Mammary epithelial cell (primary cell): ENCODE measurements at places on chromosomes 2 and 18. TPM values are rescaled to one million over a fixed set of nuclear protein-coding genes. Genes with fewer than 3 reads are reported as not detected.

The CFAP221 gene
- not detected for total RNA-seq

The DPP10 gene
- total RNA-seq: 0.17 TPM

The STK36 gene
- total RNA-seq: 24.7 and 26.4 TPM in 2 replicates

The IFT172 gene
- 8.8 and 12.1 TPM in 2 replicates for total RNA-seq

The SPC25 gene
- 2.3 and 13.2 TPM in 2 replicates for total RNA-seq

The CRYGD gene
- not detected for total RNA-seq

The TRPM8 gene
- total RNA-seq: under 0.01 TPM

The PDCL3 gene
- total RNA-seq: 24.5 and 25.7 TPM in 2 replicates

The SERPINB12 gene
- not detected in 2 replicates for total RNA-seq

The SCYGR4 gene
- total RNA-seq: not detected in 2 replicates

The RGPD8 gene
- 16.7 TPM for total RNA-seq

The AOX1 gene
- total RNA-seq: 54.9 and 79.3 TPM in 2 replicates

The SPR gene
- total RNA-seq: 17.4 and 25.1 TPM in 2 replicates

The SIX3 gene
- not detected for total RNA-seq

The ARHGEF33 gene
- 0.33 TPM for total RNA-seq

The OSR1 gene
- total RNA-seq: 37.8 TPM

The B3GNT7 gene
- total RNA-seq: 7.3 TPM

The CHRNA1 gene
- not detected for total RNA-seq

The POTEE gene
- 0.19 and 0.26 TPM in 2 replicates for total RNA-seq

The ABCG5 gene
- total RNA-seq: not detected in 2 replicates

The BOK gene
- total RNA-seq: 38.5 TPM

The METTL4 gene
- 14.5 and 18.3 TPM in 2 replicates for total RNA-seq

The LRRTM4 gene
- not detected for total RNA-seq

The TRAF3IP1 gene
- 7.0 TPM for total RNA-seq

The CPLX4 gene
- total RNA-seq: not detected

The DES gene
- total RNA-seq: 0.33 TPM

The PTPRN gene
- total RNA-seq: not detected

The MALT1 gene
- total RNA-seq: 43.0 TPM

The IL37 gene
- total RNA-seq: not detected in 2 replicates

The MYO7B gene
- not detected for total RNA-seq

The CHRND gene
- not detected in 2 replicates for total RNA-seq

The KCNJ13 gene
- total RNA-seq: not detected in 2 replicates

The C2orf74 gene
- 2.7 TPM for total RNA-seq

The TTN gene
- total RNA-seq: under 0.01 TPM

The NT5C1B gene
- 0.17 TPM for total RNA-seq

The CERS6 gene
- 74.5 TPM for total RNA-seq

The DTNA gene
- 12.2 and 12.8 TPM in 2 replicates for total RNA-seq

The KYNU gene
- total RNA-seq: 3.3 TPM

The ZNF385B gene
- 1.2 TPM for total RNA-seq

The CD8B gene
- not detected for total RNA-seq

The CFAP65 gene
- total RNA-seq: 0.50 TPM

The CYP26B1 gene
- 8.0 and 8.6 TPM in 2 replicates for total RNA-seq
